Skin of body (tissue), 3 donors: ENCODE measurements at places on chromosomes 5 and 9. TPM values are rescaled to one million over a fixed set of nuclear protein-coding genes. Genes with fewer than 3 reads are reported as not detected.

PCDHB14 gene
- total RNA-seq = 3.8 TPM

FOXD4L3 gene
- not detected for total RNA-seq

PRDM9 gene
- not detected for total RNA-seq

SH3PXD2B gene
- total RNA-seq = 30.7 TPM

FBXL7 gene
- total RNA-seq = 8.6 TPM

PCDH12 gene
- total RNA-seq = 8.2 TPM

PCDHGB1 gene
- total RNA-seq = 2.6 TPM

FTMT gene
- not detected for total RNA-seq

FBXO4 gene
- 14.1 TPM for total RNA-seq

PCA3 gene
- 0.20 TPM for total RNA-seq

SPINK1 gene
- not detected for total RNA-seq

BOD1 gene
- total RNA-seq = 47.4 TPM

SLC34A3 gene
- total RNA-seq = not detected

PAM gene
- total RNA-seq = 77.2 TPM

PIP5KL1 gene
- total RNA-seq = 1.2 TPM

F12 gene
- total RNA-seq = 1.3 TPM

CD274 gene
- total RNA-seq = 1.5 TPM
